Dermis blood vessel endothelial cell (primary cell): ENCODE measurements at places on chromosomes 2 and 18. TPM values are rescaled to one million over a fixed set of nuclear protein-coding genes. Genes with fewer than 3 reads are reported as not detected.

- DNase-seq = no peak
These were observed 42.8 kb upstream of the CYTIP start for GRCh38 chr2:157486596-157487270.

DNA sequence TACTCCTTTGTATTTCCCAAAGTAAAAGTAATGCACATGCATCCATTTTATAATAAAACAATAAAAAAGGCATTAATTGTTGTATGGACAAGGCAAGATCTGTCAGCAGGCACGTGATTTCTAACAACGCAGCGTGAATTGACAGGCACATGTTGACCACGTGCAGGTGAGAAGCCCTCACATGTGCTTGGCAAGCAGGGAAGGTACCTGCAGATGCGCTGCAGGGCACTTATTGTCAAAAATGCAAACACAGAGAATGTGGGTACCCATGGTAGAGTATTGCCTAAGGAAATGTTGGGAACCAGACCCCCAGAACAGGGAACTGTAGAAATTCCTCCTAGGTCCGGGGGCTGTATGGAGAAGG is 515.0 kb upstream of the HS6ST1 start:
- no peak for DNase-seq

GRCh38 chr2:237714690-237715458 is 83.7 kb upstream of the RBM44 start:
- peak; percentile 61 for DNase-seq

GRCh38 chr18:22933966-22934423 is 867 bp downstream of the RBBP8 start:
- no peak for DNase-seq

- DNase-seq = no peak
These were observed 15.5 kb downstream of the NCK2 start for GRCh38 chr2:105760191-105760590.

GRCh38 chr2:148552675-148553331 is 91.7 kb upstream of the EPC2 start:
- DNase-seq = peak; percentile 15

STON1 gene
- total RNA-seq = 4.3 and 8.1 TPM in 2 replicates

ABCB11 gene
- under 0.01 and 0.09 TPM in 2 replicates for total RNA-seq

FAM228A gene
- 0.28 TPM in 1 of 2 replicates, not detected in the other for total RNA-seq

CETN1 gene
- total RNA-seq = not detected in 2 replicates

SCN7A gene
- total RNA-seq = under 0.01 TPM in 1 of 2 replicates, not detected in the other

OTOS gene
- total RNA-seq = not detected in 2 replicates

PROM2 gene
- 0.05 and 0.34 TPM in 2 replicates for total RNA-seq

CNDP2 gene
- 124 and 161 TPM in 2 replicates for total RNA-seq

MATN3 gene
- total RNA-seq = 1.2 and 1.3 TPM in 2 replicates
